LHCN-M2 (cell line): ENCODE measurements at places on chromosomes 5 and 9.
A peak's percentile ranks its signal among the peaks of the same experiment; 100 is the strongest.

GRCh38 chr5:95841914-95842812 lies 19.6 kb upstream of the GLRX start:
- DNase-seq: peak; percentile 66

GRCh38 chr9:132610661-132611060 lies 28.3 kb downstream of the BARHL1 start:
- DNase-seq: no peak

DNA sequence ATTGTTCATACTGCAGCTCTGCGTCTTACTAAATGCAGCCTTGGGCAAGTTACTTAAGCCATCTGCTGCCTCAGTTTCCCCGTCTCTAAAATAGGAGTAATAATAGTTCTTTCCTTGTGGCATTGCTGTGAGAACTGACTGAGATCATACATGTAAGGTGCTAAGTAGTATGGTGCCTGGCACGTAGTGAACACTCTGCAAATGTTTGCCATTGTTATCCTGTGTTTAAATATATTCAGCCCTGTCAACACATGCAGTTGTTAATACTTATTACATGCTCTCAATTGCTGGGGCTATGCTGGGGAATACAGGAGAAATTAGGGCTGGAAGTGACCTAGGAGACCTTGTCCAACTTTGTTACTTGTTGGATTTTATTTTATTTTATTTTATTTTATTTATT lies 105.2 kb upstream of the RAI14 start:
- no peak for DNase-seq

- DNase-seq: no peak
These were observed 158.5 kb upstream of the ADAMTS16 start for GRCh38 chr5:4981608-4982007.
